ENCODE measurements at places on chromosomes 12 and 14.
A peak's percentile ranks its signal among the peaks of the same experiment; 100 is the strongest.

DNA sequence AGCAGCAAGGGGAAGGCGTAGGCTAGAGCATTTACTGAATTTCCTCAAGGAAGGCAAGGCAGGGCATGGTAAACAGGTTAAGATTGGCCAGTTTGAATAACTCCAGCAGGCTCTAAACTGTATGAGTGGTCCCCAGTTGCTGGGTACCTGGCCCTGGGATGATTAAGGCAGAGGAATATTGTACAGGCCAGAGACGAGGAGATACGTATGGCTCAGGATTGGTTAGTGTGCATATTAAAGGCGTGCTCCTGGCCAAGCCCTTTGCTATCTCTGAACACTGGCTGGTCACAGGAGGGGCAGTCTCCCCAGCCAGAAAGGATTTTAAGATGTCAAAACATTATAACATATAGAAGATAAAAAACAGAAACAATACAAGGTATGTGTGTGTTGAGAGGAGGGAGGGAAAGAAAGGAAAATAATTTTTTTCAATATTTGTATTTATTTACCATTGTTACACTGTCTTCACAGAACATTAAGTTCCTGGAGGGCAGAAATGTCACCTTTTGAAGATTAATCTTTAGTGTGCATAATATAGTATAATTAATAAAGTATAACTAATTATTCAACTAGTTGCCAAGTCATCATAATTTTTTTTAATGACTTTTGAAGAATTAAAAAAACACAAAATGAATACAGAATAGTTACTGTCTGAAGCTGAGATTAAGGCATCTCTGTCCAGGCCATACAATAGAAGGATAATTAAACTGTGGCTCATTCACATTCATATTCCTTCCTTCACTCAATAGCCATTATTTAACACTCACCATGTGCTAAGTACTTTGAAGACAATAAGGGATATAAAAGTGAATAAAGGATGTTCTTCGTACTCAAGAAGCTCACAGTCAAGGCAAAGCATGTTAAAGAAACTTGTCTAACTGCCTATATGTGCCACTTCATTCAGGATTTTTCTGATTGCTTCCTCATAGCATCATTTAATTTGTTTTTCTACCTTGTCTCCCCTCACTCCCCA lies 41.9 kb downstream of the DCP1B start:
- no peak for DNase-seq

- DNase-seq: no peak
These were observed 200.6 kb downstream of the PHETA1 start for GRCh38 chr12:111168009-111168900.

DNA sequence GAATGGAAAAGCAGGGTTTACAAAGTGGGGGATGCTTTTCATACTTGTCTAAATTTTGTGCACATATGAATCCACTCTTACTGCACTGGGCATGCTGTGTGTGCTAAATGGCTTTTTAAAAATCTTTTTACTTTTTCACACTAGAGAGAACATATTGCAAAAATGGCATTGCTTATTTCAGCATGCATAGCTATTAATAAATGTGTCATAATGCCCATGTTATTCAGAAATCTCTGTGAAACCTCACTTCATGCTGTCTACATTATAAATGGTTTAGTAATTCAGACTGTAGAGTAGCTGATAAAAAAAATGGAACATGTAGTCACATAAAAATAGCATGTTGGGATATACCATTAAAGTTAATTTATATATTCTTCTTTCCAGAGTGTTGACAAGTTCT lies 593.8 kb downstream of the RPL10L start:
- no peak for DNase-seq

- no peak for DNase-seq
These were observed 18.9 kb downstream of the DEGS2 start for GRCh38 chr14:100140452-100141078.

GRCh38 chr14:24171422-24172260 lies at the start of gene REC8:
REC8 (plus strand) TSS chr14:24172080; CDS start chr14:24172553, 473 bp downstream.
- DNase-seq: peak; percentile 42

GRCh38 chr12:11598900-11599299 lies 50.6 kb upstream of the ETV6 start:
- DNase-seq: no peak

DNA sequence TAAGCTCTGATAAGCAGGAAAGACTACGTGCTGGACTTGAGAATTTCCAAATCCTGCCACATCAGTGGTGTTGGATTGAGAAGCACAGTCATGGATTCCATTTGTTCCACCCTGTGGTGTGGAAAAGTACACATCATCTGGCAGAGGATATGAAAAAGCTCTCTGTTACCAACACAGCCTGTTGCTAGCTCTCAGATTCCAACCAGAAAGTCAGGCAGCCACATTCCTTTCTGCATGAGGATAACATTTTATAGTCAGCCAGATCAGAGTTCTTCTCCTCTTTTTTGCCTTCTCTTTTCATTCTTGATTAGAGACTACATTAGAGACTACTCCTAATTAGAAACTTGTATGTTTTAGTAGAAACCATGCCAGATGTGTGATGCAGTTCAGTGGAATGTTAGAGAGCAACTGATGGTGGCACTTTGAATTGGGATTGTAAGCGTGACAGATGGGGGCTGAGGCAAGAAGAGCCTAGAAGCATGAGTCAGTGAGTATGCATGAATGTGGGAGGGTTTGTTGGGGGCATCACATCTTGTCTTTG lies 61.2 kb upstream of the STXBP6 start:
- DNase-seq: no peak

- no peak for DNase-seq
These were observed 104.0 kb upstream of the PTPRB start for GRCh38 chr12:70741256-70741655.

GRCh38 chr12:52007158-52007921 lies 594 bp downstream of the TAMALIN start:
- DNase-seq: no peak

- no peak for DNase-seq
These were observed 146.4 kb downstream of the FOXN3 start for GRCh38 chr14:89270439-89271227.

DNA sequence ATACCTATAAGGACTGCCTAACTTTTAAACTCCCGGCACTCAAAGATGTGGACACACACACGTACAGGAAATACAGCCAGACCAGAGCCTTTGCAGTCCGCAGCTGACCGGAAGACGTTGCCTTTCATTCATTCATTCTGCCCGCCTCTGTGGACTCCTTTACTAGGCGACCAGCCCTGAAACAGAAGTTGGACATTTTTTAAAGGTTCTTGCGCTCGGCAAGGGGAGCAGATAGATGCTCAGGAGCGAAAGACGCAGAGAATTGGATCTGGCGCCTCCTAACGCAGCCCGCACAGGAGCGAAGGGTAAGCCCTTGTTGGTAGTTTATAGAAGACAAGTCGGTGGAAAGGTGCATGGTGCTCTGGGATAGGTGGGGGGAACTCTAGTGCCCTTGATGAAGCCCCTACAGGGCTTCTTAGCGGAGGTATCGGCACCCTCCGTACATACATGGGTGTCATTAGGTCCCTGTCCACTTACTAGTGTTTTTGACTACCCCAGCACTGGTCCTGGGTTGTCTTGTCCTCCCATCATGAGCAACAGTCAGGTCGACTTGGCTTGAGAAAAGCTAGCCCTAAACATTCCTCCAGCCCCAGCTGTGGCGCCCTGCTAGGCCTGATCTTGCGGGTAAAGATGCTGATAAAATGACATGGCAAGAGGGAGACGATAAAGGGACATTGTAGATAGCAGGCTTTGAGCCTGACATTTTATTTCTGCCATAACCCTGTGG lies at the start of gene KDM2B:
Gene KDM2B (minus strand): TSS at position 65 of the 727 bp plus-strand sequence. CDS start 112 bp downstream, outside the sequence.
- DNase-seq: no peak

- no peak for DNase-seq
These were observed 111.6 kb upstream of the PZP start for GRCh38 chr12:9319842-9320173.

DNA sequence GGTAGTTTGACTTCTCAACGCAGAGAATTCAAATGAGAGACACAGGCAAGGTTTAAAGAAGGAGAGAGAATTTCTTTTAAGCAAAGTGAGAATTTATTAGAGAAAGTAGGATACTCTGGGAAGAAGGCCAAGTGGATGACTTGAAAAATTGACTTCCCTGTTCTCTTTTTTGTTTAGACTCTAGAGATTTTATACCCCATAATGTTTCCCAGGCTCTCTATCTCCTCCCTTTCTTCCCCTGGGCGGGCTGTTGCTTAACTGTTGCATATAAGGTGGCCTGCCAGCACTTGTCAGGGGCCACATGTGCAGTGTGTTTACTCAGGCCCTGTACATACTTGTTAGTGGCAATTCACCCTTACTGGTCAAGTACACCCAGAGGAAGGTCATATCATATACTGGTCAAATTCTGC lies 403.7 kb downstream of the SLC6A15 start:
- DNase-seq: no peak

- DNase-seq: no peak
These were observed 17.0 kb downstream of the NID2 start for GRCh38 chr14:52051871-52052270.

- DNase-seq: no peak
These were observed 124.4 kb upstream of the TMTC1 start for GRCh38 chr12:29908157-29908556.

DNA sequence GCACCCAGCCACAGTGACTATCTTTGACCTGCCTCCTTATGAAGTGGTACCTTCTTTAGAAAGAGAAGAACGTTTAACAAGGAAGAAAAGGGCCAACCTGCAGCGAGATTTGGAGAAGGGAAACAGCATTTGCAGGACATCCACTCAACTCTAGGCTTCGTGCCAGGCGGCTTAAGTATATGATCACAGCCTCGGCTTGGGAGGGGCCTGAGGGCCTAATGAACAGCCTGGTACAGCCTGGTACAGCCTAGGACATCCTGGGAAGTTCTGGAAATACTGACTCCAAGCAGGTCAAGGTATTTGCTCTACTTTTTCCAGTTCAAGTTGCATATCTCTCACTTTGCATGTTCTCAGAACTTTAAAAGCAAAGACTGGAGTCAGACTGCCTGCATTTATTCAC lies 16.1 kb downstream of the HCAR2 start:
- DNase-seq: no peak

DNA sequence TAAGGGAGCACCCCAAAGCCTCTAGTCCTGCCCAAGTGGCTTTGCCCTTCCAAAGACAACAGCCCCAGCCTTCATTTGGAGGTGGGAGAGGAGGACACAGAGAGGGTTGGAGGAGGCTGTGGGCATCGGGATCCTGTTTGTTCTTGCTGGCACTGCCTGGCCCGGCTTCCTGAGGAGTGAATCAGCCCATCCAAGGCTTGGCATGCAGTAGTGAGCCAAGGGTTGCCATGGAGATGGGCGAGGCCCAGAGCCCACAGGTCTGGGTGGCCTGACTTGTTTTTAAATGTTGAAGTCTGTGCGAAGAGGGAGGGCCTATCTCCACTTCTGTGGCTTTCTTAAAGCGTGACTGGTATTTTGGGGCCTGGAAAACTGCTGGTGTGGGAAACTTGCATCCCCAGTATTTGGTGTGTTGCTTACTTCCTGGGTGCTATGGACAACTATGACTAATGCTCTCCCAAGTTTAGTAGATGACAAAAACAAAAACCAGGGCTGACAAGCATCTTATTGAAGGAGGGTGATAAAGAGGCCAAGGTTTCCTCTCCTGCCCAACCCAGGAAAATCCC lies 15.8 kb downstream of the CD9 start:
- no peak for DNase-seq

DNA sequence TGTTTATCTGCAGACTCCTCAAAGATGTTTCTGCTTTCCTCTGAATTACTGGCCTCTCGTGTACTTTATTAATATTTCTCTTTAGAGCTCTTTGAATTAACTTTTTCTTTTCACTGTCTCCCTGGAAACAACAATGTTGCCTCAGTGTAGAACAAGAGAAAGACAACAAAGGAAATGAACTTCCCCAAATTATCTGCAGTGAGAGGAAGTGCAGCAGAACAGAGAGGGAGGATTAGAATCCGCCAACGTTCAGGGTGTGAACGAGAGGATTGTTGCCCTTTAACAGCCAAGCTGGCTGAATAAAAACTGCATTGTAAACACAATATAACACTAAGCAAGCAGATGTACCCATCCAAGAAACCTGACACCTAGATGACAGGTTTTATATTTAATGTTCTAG lies 375.9 kb downstream of the GALC start:
- no peak for DNase-seq

GRCh38 chr14:55450987-55451386 lies 10.6 kb upstream of the TBPL2 start:
- DNase-seq: no peak

DNA sequence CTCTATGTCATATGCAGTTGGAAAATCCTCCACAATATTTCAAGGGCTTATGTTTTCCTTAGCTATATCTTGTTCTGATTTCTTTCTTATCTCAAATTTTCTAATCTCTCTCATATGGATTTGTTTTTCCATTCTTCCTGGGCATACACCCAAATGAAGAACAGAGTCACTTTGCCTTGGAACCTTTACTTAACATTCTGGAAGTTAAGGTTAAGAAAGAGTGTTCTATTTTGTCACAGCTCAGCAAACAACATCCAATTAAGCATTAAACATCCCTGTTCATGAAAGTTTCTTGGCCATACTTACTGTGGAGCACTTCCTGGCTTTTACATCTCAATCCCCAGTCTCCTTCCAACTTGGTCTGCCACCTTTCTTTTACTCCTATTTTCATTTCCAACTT lies 5.3 kb downstream of the NAV3 start:
- no peak for DNase-seq

GRCh38 chr12:97047361-97047760 lies 140.3 kb downstream of the NEDD1 start:
- no peak for DNase-seq

- no peak for DNase-seq
These were observed 86.0 kb upstream of the BCL11B start for GRCh38 chr14:99357916-99358390.

DNA sequence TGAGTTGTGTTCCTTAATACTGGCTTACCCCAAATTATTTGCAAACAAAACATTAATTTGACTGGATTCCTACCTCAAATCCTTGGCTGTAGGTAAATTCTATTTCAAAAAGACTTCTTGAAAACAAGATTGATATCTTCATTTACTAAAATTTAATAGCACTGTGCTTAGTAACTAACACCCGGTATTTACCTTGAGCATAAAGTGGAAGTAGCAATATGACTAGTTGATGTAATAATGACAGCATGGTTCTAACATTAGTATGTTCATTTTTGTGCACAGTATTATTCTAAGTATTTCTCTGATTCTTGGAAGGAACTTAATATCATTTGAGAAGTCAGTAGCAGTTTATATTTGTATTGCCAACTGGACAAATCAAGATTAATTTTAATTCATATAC lies 96.8 kb downstream of the PPHLN1 start:
- no peak for DNase-seq

- no peak for DNase-seq
These were observed 42.1 kb downstream of the B4GALNT3 start for GRCh38 chr12:501722-502447.

- no peak for DNase-seq
These were observed 98.7 kb downstream of the WIF1 start for GRCh38 chr12:65022421-65022820.

DNA sequence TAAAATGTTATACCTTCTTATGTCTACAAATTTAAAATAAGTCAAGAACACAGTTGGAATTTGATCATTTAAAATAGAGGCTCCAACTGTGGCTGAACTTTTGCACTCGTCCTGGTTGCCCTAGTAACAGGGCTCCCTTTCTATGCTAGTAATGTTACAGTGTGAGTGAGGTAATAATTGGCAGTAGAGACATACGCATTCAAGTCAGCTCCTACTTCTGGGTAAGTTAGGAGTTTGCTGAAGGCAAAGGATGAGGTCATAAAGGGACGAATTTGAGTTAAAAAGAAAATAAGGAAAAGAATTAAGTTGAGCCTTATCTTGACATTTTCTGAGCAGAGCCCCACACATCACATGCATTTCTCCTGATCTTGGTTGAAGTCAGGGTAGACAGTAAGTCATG lies 129.1 kb downstream of the TMEM117 start:
- DNase-seq: no peak

GRCh38 chr14:104912053-104912452 lies 12.6 kb upstream of the PLD4 start:
- no peak for DNase-seq

Measured in stimulated activated CD4-positive, alpha-beta T cell treated with anti-CD3 and anti-CD28 coated beads, TNF-alpha, amount 100 ng/mL, for 48 hours (primary cell).